ENCODE measurements at places on chromosomes 6 and 20. TPM values are rescaled to one million over a fixed set of nuclear protein-coding genes. Genes with fewer than 3 reads are reported as not detected.

The PTK6 gene
- 0.13 TPM for total RNA-seq

The DLL1 gene
- 15.4 TPM for total RNA-seq

The CD24 gene
- total RNA-seq, result 3.3 TPM

The COMMD7 gene
- 30.2 TPM for total RNA-seq

The PIGT gene
- total RNA-seq, result 67.4 TPM

The SPATA25 gene
- total RNA-seq, result 2.8 TPM

The PGC gene
- 0.27 TPM for total RNA-seq

The THBD gene
- 25.3 TPM for total RNA-seq

The IL22RA2 gene
- not detected for total RNA-seq

The NKAIN2 gene
- total RNA-seq, result 48.4 TPM

The STMN3 gene
- total RNA-seq, result 19.7 TPM
